ENCODE measurements at places on chromosomes 6 and 20.

DNA sequence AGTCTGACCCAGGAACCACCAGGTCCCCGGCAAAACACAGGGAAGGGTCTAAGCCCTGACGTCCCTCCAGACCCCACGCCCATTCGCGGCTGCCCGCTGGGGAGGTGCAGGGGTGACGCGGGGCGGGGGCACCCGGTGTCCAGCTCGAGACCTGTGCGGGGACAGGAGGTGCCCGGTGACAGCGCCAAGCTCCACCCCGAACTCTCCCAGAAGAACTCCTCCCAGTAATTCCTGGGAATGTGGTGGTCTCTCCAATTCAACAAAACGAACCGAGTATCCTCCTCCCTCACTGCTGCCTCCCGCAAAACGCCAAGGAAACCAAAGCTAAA, 164.1 kb upstream of the PDE10A start:
- no peak for DNase-seq

GRCh38 chr20:48177058-48177457, 391.8 kb upstream of the SULF2 start:
- no peak for DNase-seq

DNA sequence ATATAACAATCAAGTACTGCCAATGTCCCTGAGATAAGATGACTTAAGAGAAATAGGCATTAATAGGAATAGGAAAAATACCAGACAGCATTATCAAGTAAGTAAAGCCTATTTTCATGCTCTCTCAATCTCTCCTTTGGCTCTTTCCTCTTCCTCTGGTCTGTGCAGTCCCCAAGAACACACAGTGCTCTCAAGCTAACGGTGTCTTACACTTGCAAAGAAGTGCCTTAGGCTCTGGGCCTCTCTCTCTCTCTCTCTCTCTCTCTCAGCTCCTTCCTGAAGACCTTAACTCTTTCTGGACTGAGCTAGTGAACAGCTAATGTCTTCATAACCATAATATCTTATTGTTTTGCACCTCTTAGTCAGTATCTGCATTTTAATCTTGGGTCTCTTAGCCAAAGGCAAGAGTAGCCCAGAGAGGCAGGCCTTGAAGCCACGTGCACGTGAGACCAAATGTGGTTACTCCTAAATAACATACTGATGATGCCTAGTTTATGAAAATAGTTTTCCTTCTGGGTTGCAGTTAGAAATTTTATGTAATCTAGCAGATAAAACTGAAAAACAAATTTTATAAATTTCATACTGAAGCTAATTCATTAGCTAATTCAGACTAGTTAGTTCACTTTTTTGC, 70.8 kb downstream of the TPD52L1 start:
- no peak for DNase-seq

GRCh38 chr6:28589957-28590349, 64.3 kb downstream of the GPX5 start:
- DNase-seq = no peak

DNA sequence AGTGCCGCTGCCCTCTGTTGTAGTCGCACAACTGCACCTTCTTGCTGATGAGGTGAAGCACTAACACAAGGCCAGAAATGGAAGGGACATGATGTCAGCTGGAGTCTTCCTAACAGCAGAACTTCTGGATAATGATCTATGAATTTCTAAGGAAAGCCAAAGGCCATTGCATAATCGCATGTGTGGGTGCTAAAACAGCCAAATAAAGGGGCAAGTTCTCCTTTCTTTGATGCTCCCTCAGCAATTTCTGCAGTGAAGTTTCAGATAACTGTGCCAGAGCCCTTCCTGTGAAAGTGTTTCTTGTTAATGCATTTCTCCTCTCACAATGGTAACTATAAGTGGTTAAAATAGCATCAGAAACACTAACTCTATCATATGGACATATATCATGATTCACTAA, 8.0 kb upstream of the F13A1 start:
- no peak for DNase-seq

DNA sequence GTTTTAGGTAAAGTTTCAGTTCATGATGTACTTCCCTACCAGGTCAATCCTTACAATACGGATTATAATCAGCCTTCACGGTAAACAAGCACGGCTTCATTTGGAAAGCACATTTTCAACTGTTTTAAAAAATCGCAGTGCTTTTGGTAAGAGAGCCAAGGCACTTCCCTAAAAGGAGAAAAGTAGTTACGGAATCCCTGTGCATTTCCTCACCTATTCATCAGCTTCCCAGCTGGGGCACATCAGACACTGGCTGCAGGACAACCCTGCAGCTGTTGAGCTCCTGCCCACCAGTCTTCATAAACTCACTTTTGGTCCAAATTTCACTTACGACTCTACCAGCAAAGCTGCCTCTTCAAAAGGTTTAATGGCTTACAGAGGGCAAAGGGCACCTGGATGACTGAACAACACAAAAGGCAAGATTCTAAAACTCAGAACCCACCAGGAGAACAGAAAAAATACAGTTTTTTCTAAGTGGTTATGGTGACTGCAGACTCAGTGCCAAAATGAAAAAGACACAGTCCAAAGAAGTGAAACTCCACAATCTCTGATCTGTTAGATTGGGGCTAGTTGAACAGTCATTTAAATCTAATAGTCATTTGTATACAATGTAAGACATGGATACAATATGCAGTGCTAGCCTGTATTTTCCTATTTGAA, 7.5 kb downstream of the SNX5 start:
- no peak for DNase-seq

- no peak for DNase-seq
These were observed 119.7 kb upstream of the ZFP64 start for GRCh38 chr20:52311209-52311794.

DNA sequence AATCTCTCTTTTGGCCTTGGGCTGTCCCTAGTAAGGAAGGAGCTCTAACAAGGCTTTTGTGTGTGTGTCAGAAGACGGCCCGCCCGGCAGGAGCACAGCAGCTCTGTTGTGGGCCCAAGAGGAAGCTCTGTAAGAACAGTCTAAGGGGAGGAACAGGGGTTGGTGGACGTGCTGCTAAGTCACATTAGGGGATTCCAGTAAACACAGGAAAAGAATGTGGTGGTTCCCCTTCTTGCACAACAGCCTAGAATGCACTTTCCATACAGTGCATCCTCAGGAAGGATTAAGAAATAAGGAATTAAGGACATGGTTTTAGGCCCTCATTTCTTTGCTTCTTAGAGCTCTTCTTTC, 114.5 kb downstream of the RNF144B start:
- no peak for DNase-seq

- DNase-seq = no peak
These were observed 4.2 kb downstream of the SSTR4 start for GRCh38 chr20:23039136-23039875.

DNA sequence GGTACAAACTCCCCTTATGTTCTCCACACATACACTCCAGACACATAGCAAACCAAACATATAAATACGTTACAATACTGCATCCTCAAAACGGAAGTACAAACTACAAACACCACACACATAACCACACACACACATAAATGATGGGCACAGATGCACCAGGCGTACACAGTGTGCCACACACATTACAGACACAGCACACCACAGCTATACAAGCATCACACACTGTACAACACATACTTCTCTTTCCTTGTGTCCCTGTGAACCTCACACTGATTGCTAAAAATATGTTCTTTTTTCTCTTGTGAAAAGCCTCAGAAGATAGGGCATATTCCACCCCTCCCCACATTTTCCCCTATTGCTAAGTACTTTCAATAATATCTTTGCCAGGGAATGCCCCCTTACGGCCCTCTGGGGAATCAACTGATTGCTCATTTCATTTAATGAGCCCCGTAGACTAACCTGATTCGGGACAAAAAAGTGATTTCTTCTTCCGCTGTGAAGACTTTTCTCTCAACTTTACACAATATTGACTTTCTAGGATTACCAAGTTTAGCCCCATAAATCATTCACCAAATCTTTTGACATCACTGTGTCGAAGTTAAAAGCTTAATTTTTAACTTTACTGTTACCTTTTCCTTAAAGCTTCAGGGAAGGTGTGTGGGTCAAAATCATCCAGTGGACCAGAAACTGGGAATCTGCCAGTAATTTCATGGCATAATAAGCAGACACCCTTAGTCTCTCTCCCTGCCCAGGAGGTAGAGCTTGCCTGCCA, at the start of gene SLC17A1:
SLC17A1 (minus strand) TSS at position 521 of the 775 bp plus-strand sequence. CDS start 1,495 bp downstream, outside the sequence.
- DNase-seq = no peak

GRCh38 chr6:166932116-166932515, 24.2 kb downstream of the RNASET2 start:
- no peak for DNase-seq

Data from NCI-H1694 (cell line).